Esophagus squamous epithelium (tissue), 5 donors: ENCODE measurements at places on chromosomes 3 and 15.

GRCh38 chr15:92407321-92407720, 13.6 kb downstream of the ST8SIA2 start:
- no peak for DNase-seq

DNA sequence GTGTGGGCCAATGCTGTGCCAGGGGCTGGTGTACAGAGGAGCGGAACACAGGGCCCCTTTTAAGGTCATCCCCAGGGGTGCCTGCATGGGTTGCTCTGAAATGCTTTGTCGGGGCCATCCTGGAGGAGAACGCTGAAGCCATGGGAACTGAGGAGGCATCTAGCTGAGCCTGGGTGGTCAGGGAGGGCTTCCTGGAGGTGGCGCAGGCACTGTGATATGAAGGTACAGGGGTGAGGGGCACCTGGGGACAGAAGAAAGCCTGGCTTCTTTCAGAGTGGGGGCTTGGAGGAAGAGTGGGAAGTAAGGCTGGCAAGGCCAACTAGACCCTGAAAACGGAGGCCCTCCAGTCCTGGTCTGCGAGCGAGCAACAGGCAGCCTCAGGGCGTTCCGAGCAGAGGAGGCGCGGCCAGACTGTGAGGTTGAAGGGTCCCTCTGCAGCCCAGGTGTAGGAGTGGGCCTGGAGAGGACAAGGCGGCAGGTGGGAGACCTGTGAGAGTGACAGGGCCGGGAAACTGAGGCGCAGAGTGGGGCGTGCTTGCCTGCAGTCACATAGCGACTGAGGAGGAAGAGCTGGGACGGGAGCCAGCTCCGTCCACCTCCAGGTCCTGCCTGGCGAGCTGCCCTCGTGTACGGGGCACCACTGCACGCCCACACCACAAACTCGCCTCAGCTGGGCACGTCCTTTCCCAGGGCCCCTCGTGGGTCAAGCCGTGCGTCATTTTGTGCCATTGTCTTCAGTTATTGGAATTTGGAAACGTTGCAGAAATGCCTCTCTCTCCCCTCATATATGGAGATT, 4.1 kb downstream of the FBLN2 start:
- DNase-seq, result no peak

GRCh38 chr3:158753854-158754253, 21.6 kb upstream of the RARRES1 start:
- DNase-seq, result no peak

- DNase-seq, result no peak
Measured at GRCh38 chr3:68239542-68239941, 585.1 kb upstream of the SUCLG2 start.

DNA sequence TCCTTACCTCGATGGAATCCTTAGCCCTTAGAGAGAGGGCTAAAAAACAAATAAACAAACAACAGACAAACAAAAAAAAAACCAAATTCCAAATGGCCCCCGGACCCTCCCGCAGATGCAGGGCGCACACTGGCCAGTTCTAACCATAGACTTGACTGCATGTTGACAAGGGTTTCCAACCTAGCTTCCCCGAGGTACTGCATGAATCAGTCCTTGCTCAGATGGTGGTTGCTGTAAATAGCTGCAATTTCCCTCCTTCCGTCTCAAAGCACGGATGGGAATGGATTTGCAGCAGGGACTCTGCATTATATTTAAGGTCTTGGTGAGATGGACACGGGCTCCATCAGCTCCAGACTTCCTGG, 162.8 kb downstream of the CD47 start:
- no peak for DNase-seq

DNA sequence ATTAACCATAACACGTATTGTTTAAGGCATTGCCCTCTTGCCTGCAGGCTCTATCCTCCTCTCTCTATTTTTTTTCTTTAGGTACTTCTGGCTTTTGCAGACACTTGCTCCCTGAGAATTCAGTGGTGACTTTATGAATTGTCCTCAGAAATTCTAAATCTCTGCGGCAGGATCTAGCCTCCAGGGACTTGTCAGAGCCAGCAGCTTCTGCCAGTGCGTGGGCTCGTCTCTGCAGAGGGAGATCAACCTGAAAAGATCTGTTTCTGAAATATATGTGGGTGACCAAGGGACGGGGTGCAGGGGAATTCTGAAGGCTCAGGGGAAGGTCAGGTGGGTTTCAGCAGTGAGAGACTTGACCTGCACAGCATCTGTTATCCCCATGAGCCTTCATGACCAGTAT, 326.1 kb upstream of the LRRFIP2 start:
- no peak for DNase-seq

GRCh38 chr15:55197719-55198118, 978 bp upstream of the RSL24D1 start:
- no peak for DNase-seq

DNA sequence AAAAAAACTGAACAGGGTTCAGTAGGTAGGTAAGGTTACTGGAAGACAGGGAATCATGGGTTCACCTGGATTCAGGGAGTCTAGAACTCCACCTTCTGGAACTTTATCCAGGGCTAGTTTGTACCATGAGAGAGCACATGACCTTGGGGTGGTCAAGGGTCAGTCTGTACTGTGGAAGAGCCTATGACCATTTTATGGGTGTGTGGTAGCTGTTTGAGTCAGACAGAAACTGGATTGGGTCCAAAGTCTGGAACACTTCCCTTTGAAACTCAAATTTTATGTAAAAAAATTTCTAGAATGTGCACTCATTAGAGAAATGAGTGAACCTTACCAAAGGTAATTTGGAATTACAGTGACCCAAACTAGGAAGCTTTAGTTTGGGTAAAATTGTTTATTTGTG, 486.0 kb upstream of the AGTR1 start:
- DNase-seq, result no peak

- no peak for DNase-seq
Measured at GRCh38 chr15:64355348-64355943, 527 bp downstream of the CSNK1G1 start.

DNA sequence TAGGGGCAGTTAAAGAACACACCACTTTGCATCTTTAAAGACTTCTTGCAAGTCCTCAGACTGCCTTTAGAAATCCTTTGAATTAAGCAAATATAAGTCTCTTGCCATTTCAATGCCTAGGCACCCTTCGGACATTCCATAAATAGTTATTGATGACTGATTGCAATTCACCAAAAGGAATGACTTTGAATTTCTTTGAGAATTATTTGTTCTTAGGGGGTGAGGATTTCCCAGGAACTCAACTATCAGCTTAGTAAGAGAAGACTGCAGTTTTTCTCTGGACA, 495 bp upstream of the MYEF2 start:
- no peak for DNase-seq

GRCh38 chr15:88954431-88955277, 41.5 kb upstream of the MFGE8 start:
- no peak for DNase-seq
